ENCODE measurements at places on chromosomes 5 and 9. TPM values are rescaled to one million over a fixed set of nuclear protein-coding genes. Genes with fewer than 3 reads are reported as not detected.

The INSL6 gene
- 0.41 TPM for polyA plus RNA-seq

The TMC1 gene
- not detected for polyA plus RNA-seq

The CDC25C gene
- polyA plus RNA-seq, result 1.6 TPM

The ZBTB26 gene
- 2.9 TPM for polyA plus RNA-seq

The GNA14 gene
- polyA plus RNA-seq, result 1.2 TPM

The PLAC8L1 gene
- 0.52 TPM for polyA plus RNA-seq

DNA sequence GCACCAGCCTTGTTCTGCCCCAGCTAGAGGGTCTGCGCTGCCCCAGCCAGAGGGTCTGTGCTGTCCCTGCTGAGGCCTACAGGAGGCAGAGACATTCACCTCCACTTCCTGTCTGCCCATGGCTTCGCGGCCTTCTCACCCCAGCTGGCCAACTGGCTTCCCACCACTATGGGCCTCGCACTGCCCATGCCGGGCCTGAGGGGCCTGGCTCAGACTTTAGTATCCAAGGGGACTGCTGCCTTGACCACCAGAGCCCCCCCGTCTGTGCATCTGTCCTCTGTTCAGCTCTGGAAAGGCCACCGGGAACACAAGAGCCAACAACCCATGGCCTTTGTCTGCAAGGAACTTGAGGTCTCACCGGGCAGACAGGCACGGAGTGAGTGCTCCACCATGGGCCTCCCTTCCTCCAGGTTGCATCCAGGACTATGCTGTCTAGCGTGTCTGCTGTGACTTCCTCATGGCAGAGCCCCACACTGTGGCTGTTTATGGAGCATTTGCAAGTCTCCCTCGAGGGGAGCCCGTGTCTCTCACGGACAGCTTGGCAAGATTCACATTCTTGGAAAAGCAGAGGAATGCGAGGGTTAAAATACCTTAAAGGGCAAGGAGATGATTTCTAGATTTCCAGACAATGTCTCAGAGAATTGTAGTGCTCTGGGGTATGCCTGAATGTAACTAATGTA, 1.7 kb downstream of the DCANP1 start:
- H3K36me3 ChIP-seq, result no peaks in the 10 kb centered on the region
- no peaks in the 10 kb centered on the region for H3K27me3 ChIP-seq
- H3K27ac ChIP-seq, result no peak overlapping the region
- no peak for DNase-seq

DNA sequence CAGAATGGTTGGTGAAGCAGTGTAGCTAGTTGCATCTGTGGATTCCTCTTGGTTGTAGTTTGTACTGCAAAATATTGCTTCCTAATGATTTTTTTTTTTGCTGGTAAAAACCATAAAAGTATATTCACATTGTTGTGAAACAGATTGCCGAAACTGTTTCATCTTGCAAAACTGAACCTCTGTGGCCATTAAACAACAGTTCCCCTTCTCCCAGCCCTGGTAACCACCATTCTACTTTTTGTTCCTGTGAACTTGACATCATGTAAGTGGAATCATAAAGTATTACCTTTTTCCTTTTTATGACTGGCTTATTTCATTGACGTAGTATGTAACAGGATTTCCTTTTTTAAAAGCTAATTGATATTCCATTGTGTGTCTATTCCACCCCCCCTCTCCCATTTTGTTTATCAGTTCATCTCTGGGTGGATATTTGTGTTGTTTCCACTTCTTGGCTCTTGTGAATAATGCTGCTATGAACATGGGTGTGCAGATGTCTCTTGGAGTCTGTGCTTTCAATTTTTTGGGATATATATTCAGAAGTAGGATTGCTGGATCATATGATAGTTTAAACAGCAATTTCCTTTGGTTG, 11.8 kb downstream of the SUB1 start:
- no peak overlapping the region for H3K27ac ChIP-seq
- no peak overlapping the region for H3K4me3 ChIP-seq

GRCh38 chr5:151779531-151780125, 7.9 kb downstream of the G3BP1 start:
- H3K4me1 ChIP-seq, result peaks cover 18% of the 10 kb centered on the region
- no peak overlapping the region for H3K27ac ChIP-seq
- H3K27me3 ChIP-seq, result no peaks in the 10 kb centered on the region
- H3K36me3 ChIP-seq, result no peaks in the 10 kb centered on the region
- no peak overlapping the region for H3K4me3 ChIP-seq

DNA sequence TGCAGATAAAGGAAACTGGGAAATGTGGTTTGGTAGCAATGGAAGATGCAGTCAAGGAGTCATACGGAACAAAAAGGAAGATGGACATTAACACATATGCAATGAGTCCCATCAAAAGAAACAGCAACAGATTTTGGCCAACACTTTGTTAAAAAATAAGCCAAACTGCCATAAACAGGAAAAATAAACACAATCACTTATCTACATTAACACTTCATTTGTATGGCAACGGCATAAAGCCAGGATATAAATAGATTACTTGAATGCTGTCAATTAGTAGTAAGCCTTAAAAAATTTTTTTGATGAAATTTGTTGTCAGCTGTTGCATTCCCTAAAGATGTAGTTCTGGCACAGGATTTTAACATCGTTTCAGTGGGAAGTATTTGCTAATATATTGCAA, 190.8 kb downstream of the CDH12 start:
- DNase-seq, result no peak
- no peak overlapping the region for H3K27ac ChIP-seq
- no peaks in the 10 kb centered on the region for H3K36me3 ChIP-seq
- no peaks in the 10 kb centered on the region for H3K4me1 ChIP-seq
- no peaks in the 10 kb centered on the region for H3K27me3 ChIP-seq
- no peak overlapping the region for H3K4me3 ChIP-seq

GRCh38 chr5:91311697-91312501, 71.2 kb downstream of the ARRDC3 start:
- peak overlapping the region; percentile 67 for H3K27ac ChIP-seq
- no peak overlapping the region for H3K4me3 ChIP-seq
- H3K27me3 ChIP-seq, result no peaks in the 10 kb centered on the region
- peak; percentile 38 for DNase-seq
- peaks cover 18% of the 10 kb centered on the region for H3K4me1 ChIP-seq

- no peak overlapping the region for H3K27ac ChIP-seq
- peaks cover 3% of the 10 kb centered on the region for H3K27me3 ChIP-seq
- H3K4me1 ChIP-seq, result no peaks in the 10 kb centered on the region
- H3K36me3 ChIP-seq, result no peaks in the 10 kb centered on the region
These were observed 169.6 kb downstream of the SLC24A2 start for GRCh38 chr9:19619221-19619620.

DNA sequence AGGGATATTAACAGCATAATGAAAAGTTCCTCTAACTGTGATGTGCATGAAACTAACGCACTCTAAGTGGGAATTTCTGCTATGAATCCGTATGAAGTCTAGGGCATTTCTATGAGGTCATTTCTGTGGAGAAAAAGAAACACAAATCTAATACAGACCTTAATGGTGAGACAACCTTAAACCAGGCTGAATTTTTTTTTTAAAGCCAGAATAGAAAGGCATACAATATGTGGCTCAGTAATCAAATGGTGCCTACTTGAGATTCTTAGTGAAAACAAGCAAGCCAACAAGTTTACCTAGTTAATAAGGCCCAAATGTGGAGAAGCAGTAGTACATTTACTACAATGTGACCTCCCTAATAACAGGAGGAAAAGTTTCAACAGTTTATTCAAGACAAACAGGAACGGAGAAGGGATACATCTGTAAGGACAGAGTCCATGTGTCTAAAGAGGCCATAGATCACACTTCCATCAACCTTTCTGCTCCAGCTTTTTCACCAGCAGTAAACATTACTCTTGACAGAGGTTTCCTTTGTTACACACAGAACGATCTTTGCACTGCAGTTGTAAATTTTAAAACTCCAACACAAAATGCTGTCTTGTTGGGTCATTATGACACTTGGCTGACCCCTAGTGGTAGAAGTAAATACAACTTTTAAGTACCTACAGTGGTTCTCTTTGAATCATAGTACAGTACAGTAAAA, 26.2 kb downstream of the CARNMT1 start:
- peak; percentile 93 for DNase-seq
- H3K4me3 ChIP-seq, result no peak overlapping the region
- H3K27ac ChIP-seq, result peak overlapping the region; percentile 71
- no peaks in the 10 kb centered on the region for H3K27me3 ChIP-seq
- no peaks in the 10 kb centered on the region for H3K36me3 ChIP-seq

GRCh38 chr5:57171816-57172465, 1.9 kb upstream of the GPBP1 start:
- H3K4me3 ChIP-seq, result peak overlapping the region; percentile 65
- H3K27me3 ChIP-seq, result no peaks in the 10 kb centered on the region
- peak; percentile 60 for DNase-seq
- H3K27ac ChIP-seq, result peak overlapping the region; percentile 96
- no peaks in the 10 kb centered on the region for H3K4me1 ChIP-seq
- H3K36me3 ChIP-seq, result no peaks in the 10 kb centered on the region

DNA sequence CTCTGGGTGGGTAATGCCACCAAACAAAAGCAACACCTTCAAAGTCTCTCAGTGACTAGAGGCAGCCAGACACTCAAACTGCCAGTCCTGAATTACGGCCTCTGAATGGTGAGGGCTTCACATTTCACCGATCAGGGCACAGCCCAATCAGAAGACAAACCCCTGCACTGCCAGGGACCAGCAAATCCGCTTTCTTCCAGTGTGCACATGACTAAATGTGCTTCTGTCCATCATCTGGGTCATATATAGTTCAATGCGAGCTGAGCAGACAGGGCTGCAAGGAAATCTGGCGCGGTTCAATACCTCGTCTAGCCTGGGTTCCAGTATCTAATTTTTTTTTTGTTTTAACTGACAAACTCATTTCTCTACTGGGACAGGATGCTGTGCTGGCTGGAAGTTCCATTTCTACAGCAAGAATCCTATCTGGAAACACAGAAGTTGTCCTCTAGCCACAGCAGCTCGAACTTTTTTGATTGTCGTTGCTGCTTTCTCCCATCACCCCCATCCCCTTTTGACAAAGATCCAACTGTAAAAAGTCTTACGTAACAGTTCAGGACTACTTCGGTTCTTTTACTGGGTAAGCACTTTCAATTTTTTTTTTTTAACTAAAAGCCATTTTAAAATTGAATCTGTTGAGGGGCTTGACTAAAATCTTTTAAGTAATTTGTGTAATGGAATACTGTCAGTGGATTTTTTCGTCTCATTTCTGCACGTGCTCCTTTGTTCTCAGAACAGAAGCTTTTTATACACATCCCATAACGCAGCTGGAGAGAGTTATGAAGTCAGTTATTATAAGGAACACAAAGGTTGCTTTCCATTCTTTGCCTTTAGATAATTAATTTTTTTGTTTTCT, 112.7 kb downstream of the NR6A1 start:
- H3K4me1 ChIP-seq, result peaks cover 7% of the 10 kb centered on the region
- H3K27me3 ChIP-seq, result no peaks in the 10 kb centered on the region
- DNase-seq, result peak; percentile 86
- H3K4me3 ChIP-seq, result peak overlapping the region; percentile 47

DNA sequence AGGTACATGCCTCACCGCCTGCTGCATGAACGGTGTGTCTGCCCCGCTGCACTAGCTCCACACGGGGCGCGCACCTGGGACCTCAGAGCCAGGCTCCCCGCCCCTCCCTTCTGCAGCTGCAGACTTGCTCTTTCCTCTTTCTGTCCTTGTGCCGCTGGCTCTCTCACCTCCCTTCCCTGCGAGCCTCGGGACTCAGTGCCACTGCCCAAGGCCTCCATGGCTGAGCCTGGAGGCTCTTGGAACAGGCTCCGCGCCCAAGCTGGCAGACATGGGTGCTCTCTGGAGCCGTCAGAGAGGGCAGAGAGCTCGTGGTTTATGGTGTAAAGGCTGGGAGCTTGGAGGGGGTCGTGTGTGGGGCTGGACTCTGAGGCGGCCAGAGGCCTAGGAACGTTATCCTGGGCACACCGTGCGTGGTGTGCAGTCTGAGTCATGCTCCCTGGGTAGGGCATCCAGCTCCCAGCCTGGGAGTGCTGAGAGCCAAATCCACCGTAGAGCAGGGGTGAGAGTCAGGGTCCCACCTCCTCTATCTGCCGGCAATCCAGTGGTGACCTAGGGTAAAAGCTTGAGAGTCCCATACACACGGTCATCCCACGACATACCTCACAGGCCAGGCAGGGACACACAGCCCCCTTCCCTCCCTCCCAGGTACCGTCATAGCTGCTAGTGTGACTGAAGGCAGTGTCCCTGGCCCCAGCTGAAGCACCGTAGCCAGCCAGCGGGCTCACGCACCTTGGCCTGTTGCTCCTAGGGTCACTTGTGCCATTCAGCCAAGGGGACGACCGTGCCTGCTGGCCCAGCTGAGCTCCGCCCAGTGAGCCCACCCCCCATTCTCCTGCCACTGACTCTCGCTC, 22.4 kb downstream of the GOLGA2 start:
- no peak overlapping the region for H3K4me3 ChIP-seq
- H3K27ac ChIP-seq, result no peak overlapping the region
- H3K27me3 ChIP-seq, result no peaks in the 10 kb centered on the region
- DNase-seq, result no peak

GRCh38 chr9:94920420-94921091, 194.1 kb downstream of the AOPEP start:
- H3K36me3 ChIP-seq, result no peaks in the 10 kb centered on the region
- peak; percentile 55 for DNase-seq
- peak overlapping the region; percentile 89 for H3K27ac ChIP-seq
- no peak overlapping the region for H3K4me3 ChIP-seq

DNA sequence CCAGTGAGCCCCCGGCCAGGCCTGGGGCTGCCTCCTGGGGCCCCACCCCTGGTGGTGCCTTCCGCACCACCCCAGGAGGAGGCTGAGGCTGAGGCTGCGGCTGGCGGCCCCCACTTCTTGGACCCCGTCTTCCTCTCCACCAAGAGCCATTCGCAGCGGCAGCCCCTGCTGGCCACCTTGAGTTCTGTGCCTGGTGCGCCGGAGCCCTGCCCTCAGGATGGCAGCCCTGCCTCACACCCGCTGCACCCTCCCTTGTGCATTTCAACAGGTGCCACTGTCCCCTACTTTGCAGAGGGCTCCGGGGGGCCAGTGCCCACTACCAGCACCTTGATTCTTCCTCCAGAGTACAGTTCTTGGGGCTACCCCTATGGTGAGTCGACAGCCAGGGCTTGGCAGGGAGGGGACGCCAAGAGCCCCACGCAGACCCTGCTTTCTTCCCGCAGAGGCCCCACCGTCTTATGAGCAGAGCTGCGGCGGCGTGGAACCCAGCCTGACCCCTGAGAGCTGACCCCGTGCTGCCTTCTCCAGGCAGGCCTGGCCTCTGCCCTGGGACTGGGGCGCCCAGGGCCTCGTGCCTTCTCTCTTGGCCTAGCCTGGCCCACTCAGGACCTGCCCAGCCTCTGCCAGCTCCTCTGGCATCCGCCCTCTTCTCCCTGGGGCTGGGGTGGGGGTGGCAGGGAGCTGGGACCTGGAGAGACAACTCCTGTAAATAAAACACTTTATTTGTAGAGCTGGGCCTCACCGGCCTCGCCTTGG, 4.0 kb upstream of the EHMT1 start:
- H3K27me3 ChIP-seq, result no peaks in the 10 kb centered on the region
- H3K4me3 ChIP-seq, result no peak overlapping the region
- no peaks in the 10 kb centered on the region for H3K36me3 ChIP-seq
- H3K27ac ChIP-seq, result no peak overlapping the region

GRCh38 chr9:134061688-134062371, 6.0 kb downstream of the BRD3 start:
- H3K4me3 ChIP-seq, result no peak overlapping the region
- peak; percentile 21 for DNase-seq
- H3K27me3 ChIP-seq, result no peaks in the 10 kb centered on the region
- no peak overlapping the region for H3K27ac ChIP-seq
- H3K4me1 ChIP-seq, result peaks cover 40% of the 10 kb centered on the region

All from hepatocyte (in vitro differentiated cells).